ENCODE measurements at places on chromosomes 11 and 22. TPM values are rescaled to one million over a fixed set of nuclear protein-coding genes. Genes with fewer than 3 reads are reported as not detected.

- DNase-seq = no peak
Measured at GRCh38 chr11:73316422-73316821, 8.3 kb downstream of the ARHGEF17 start.

GRCh38 chr11:118004543-118005223, 18.5 kb downstream of the IL10RA start:
- no peak for DNase-seq

- no peak for DNase-seq
Measured at GRCh38 chr11:93967944-93968343, 53.2 kb upstream of the HEPHL1 start.

DNA sequence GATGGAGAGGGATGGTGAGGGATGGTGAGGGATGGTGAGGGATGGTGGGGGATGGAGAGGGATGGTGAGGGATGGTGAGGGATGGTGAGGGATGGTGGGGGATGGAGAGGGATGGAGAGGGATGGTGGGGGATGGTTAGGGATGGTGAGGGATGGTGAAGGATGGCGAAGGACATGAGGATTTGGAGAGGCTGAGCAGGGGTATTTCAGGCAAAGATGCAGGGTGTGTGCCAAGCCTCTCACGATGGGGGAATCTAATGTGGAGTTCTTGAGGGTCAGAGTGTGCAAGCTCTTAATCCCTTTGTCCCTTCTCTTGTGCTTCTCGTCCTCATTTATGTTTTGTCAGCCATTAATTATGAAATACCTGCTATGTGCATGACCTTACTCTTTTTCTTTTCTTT, 7.5 kb upstream of the PLA2G6 start:
- no peak for DNase-seq

The PLEKHA7 gene
- 2.7 TPM for total RNA-seq

The CABP4 gene
- 1.1 TPM for total RNA-seq

Data from activated T-cell treated with anti-CD3 and anti-CD28 coated beads, Interleukin-2, amount 50 U/mL, for 4 hours (primary cell).